ENCODE measurements at places on chromosomes 5 and 9.
A peak's percentile ranks its signal among the peaks of the same experiment; 100 is the strongest.

DNA sequence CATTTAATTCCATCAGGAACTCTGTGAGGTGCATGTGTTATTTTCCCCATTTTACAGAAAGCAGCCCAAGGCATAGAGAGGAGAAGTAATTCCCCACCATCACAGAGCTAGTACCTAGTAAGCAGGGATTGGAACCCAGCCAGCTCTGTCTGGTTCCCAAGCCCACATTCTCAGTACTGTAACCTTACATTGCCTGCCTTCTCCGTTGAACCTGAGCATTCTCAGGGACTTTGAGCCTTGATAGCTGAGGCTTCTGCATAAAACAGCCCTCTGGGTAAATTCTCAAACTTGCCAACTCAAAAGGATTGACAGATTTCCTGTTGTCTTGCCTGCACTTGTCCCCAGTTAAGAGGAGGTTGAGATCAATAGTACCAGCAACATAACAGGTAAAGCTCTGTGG, 9.2 kb upstream of the GLE1 start:
- no peak for DNase-seq

DNA sequence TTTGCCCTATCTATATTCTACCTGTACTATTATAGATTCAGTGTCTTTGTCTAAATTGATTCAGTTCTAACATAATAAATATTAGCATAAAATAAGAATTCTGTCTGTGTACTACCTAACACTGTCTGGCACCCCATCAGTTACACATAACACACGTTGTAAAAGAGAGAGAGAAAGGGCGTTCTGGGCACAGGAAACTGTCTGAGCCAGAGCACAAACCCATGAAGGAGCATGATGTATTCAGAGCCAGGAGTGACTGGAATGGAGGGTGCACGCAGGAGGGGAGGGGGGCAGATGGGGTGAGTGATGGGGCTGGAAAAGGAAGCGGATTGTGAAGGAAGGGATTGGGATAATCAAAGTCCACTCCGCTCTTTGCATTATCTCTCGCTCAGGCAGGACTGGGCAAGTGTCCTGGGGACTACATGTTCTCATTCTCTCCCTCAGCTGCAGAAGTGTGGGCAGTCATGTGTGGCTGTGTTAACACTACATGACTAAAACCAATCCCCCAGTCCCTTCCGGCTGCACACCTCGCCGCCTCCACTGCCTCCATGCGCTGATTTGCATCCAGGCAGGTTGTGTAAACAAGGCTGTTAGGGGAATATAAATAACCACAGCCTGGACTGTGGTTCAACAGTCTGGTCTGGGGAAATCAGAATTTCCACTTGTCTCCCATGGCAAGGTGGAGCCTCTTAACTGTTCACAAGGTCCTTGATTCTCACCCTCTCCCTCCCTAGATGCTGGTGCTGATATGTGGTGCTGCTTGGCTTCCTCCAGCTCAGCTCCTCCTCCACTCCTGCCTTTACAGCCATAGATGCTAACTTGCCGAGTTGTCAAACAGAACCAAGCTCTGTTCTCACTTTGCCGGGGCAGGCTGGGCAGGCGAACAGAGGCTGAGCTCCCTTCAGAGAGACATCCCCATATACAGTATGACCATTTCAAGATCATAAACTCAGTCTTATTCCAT, 367.5 kb upstream of the BRINP1 start:
- DNase-seq: no peak

GRCh38 chr9:36325081-36325828, 67.0 kb upstream of the GNE start:
- no peak for DNase-seq

GRCh38 chr5:139138109-139138508, 60.1 kb downstream of the SIL1 start:
- DNase-seq: no peak

GRCh38 chr5:138068742-138069600, 14.9 kb upstream of the WNT8A start:
- DNase-seq: no peak

- DNase-seq: no peak
Observed at GRCh38 chr5:132177691-132178149, 49.9 kb downstream of the P4HA2 start.

DNA sequence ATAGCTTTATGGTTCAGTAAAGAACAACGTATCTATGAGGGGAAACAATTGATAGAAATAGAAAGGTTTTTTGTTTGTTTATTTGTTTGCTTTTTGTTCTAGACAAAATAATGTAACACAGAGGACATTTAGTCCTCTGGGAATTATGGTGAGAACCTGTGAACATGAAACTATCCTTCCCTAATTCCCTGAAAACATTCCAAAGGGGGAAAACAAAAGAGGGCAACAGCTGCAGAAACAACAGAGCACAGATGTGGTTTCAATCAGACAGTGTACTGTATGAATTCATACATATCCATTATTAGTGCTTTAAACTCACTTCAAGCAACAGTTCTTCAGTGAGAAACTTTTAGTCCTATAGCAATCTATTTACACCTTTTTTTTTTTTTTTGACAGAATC, 1489.8 kb upstream of the C9orf72 start:
- no peak for DNase-seq

DNA sequence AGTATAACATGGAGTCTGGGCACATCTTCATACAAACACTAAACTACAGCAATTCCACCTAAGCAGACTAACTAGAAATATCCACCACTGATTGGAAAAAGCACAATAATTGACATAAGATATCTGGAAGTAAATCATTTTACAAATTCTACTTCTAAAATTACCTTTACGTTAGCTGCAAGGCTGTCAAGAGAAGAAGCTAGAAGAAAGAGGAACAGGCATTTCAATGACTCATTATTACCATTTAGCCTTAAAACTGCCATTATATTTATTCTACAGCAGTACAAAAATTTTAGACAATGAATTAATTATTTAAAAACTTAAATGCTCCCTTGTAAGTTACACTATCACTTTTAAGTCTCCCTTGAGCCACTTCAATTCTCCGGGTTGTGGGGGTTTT, 43.4 kb upstream of the PLPP6 start:
- no peak for DNase-seq

GRCh38 chr5:87127426-87127825, 140.3 kb upstream of the RASA1 start:
- DNase-seq: no peak

DNA sequence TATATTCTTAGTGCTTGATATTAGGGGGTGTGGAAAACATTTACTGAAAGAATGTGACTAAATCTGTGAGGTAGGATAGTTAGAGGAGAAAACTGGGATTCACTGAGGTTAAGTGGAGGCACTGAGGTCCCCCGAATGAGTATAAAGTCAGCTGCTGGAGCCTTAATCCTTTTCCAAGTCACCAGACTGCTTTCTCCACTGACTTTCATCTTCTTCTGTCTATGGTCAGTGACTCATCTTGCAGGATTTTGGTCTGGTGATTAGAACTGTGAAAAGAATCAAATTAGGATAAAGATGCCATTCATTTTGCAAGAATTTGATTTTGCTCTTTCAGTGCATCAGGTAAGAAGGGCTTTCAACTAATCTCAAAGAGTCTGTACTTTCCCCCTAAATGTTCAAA, 89.3 kb upstream of the ALDH1A1 start:
- no peak for DNase-seq

GRCh38 chr5:140182075-140182711, 7.2 kb downstream of the CYSTM1 start:
- no peak for DNase-seq

DNA sequence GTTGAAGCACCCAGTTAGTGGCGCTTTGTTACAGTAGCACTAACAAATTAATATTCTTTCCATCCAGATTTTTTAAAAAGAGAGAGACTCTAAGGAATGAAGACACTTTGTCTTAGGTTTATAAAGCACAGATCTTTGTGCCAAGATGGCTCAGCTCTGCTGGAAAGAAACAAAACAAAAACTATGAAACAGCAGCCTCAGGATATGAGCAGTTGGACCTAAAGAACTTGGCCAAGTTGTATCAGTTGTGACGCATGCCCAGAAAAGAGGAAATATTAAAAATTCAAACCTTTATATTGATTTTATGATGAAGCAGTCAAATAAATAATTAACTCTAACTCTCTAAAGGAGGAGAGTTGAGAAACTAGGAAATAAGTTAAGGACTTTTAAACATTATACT, 427.2 kb downstream of the SPOCK1 start:
- DNase-seq: no peak

DNA sequence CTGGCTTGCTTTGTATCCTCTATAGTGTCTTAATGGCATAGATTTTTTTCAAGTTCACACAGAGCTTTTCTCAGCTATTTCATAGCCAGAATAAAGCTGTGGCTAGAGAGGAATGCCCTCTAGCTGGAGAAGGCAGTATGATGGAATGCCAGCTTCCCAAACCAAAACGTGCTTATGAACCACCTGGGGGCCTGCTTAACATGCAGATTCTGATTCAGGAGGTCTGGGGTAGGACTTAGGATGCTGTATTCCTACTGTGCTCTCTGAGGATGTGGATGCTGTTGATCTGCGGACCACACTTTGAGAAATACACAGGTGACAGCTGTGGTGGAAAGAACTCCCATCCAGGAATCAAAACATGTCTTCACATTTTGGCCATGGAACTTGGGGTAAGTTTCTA, 49.9 kb upstream of the DPYSL3 start:
- no peak for DNase-seq

- no peak for DNase-seq
Observed at GRCh38 chr9:135353935-135354334, 125.6 kb upstream of the PPP1R26 start.

GRCh38 chr9:6894135-6894534, 136.4 kb downstream of the KDM4C start:
- no peak for DNase-seq

GRCh38 chr9:93645921-93646639, 69.7 kb downstream of the PHF2 start:
- DNase-seq: no peak

DNA sequence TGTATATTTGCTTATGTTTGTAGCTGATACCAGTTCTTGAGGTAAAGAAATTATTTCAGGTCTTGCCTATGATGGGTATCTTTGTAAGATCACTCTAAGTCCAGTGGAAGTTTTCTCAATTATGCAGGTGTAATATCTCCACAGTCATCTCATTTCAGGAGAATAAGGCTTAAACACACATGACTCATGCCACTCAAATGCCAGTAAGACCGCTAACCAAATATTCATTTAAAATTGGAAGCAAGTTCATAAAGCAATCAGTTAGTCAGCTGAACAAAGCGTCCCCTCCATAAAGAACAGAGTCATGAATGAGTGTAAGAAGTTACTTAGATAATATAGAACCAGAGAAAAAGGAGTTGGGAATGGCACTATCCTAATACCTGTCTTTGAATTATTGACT, 248.7 kb downstream of the LURAP1L start:
- DNase-seq: no peak

- DNase-seq: no peak
Observed at GRCh38 chr9:89837934-89838310, 233.1 kb downstream of the GADD45G start.

DNA sequence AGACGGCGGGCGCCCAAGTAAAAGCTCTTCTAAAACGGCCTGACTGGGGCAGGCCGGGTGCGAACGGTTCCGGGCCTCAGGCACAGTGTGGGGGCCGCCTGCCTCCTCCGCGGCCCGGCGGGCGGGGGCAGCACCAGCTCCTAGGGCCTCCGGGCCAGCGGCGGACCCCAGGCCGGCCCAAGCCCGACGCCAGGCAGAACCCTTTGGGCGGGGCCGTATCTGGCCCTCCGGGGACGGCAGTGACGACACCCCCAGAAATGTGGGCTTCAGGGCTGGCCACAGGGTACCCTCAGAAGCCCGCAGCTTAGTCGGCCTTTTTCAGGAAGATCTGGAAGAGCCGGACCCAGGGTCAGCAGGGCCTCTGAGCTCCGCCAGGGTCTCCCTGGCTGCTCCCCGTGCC, 4.0 kb downstream of the LTC4S start:
- DNase-seq: no peak

- no peak for DNase-seq
Observed at GRCh38 chr5:79193643-79194042, 42.3 kb upstream of the JMY start.

GRCh38 chr5:93100428-93100827, 480.6 kb downstream of the NR2F1-AS1 start:
- no peak for DNase-seq

DNA sequence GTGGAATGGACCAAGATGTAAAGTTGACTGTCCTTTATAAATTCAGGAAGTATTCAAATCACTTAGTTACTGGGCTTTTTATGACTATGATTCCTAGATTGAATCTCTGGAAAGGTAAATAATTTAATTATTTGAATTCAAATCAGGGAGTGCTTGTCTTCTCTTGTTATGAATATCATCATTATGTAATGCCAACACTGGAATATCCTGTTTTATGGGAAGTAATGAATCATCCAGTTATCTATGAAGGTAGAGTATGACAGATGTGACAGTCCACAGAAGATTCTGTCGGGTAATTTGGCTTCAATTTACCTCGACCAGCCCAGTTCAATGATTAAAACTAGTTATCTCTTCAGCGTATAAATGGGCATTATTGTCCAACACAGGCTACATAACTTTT, 141.0 kb upstream of the NUDT12 start:
- DNase-seq: no peak

DNA sequence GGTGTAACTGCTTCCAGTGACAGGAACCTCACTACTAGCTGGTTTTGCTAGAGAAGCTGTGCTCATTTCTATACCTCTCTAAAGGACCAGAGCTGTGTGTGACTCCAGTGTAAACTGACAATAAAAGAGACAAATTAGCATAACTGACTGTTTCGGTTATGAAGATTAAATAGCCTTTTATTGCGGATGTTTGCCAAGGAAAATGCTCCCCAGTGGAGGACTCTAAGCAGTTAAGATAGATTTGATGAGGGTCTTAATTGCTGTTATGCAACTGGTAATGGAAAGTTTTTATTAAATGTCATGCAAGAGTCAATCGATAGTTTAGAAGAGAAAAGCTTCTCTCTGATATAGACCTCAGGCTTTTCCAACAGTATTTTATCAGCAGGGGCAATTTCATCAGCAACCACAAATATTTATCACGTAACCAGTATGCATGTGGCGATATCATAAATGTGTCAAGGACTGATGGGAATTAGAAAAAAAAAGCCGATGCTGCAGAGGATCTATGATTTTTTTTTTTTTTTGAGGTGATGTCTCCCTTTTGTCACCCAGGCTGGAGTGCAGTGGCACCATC, 275.2 kb upstream of the DMAC1 start:
- no peak for DNase-seq

DNA sequence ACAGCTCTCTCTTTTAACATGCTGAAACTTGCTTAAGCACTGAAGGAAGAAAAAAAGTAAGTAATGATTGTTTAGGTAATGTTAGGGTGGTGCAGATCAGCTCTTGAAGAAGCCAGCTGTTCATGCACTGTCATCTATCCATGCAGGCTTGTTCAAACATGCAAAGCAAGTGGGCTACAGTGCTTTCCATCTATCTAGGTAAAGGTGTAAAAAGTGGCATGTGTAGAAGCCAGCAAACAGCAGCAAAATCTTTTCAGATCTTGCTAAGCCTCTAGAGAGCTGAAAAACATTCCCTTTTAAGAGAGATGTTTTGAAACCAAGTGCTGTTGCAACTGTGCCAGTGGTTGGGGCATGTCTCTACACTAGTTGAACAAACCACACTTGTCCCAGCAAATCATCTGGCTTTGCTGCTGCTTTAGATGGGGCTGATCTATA, 214.4 kb downstream of the EFNA5 start:
- DNase-seq: no peak

GRCh38 chr5:39757131-39757530, 332.4 kb upstream of the DAB2 start:
- peak; percentile 80 for DNase-seq

GRCh38 chr5:89337-90286, 2.4 kb upstream of the PLEKHG4B start:
- no peak for DNase-seq

- no peak for DNase-seq
Observed at GRCh38 chr5:53917095-53917494, 356.7 kb downstream of the NDUFS4 start.

Data from right lung (tissue), 10 donors.